Activated B cell treated with CpG ODN at 0.5 μM for 24 hours (primary cell): ENCODE measurements at places on chromosomes 3 and 15. TPM values are rescaled to one million over a fixed set of nuclear protein-coding genes. Genes with fewer than 3 reads are reported as not detected.

DNA sequence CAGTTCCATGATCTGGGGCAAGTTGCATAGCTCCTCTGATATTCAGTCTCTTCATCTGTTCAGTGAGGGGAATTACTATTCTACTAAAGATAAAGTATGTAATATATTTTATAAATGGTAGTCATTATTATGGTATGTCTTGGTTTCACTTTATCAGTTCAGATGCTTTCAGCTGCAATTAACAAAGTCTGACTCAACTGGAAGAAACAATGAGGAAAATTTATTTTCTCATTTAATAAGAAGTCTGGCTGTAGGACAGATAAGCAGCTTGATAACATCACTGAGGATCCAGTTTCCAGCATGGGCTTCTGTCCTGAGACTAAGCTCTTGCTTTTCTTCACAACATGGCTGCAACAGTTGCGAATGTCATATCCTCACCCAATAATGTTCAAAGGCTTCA is 354.3 kb upstream of the TRIM42 start:
- DNase-seq: no peak

- no peak for DNase-seq
Observed at GRCh38 chr3:132325103-132325606, 7.9 kb downstream of the ACP3 start.

GRCh38 chr3:42101481-42101880 is 10.3 kb downstream of the TRAK1 start:
- DNase-seq: no peak

GRCh38 chr3:105793040-105793439 is 75.8 kb downstream of the CBLB start:
- DNase-seq: no peak

- no peak for DNase-seq
Observed at GRCh38 chr15:88177451-88177850, 79.1 kb downstream of the NTRK3 start.

DNA sequence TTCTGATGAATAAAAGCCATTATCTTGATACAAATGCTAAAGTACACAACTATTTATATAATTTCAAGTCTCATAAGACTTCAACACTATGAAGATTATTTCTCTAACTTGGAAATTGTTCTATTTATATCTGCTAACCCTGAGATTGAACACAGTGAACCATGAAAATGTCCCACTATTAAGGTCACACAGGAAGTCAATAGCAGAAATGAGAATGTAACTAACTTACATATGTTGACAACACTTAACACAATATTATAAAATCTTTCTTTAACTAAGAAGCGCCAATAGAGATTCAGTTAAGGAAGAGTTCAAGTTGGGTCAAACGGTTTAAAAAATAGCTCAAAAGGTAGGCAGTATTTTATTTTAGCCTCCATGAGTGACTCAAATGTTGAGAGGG is 551.8 kb upstream of the CBLB start:
- DNase-seq: no peak

GRCh38 chr3:183619624-183620251 is 15.7 kb upstream of the KLHL24 start:
- DNase-seq: no peak

DNA sequence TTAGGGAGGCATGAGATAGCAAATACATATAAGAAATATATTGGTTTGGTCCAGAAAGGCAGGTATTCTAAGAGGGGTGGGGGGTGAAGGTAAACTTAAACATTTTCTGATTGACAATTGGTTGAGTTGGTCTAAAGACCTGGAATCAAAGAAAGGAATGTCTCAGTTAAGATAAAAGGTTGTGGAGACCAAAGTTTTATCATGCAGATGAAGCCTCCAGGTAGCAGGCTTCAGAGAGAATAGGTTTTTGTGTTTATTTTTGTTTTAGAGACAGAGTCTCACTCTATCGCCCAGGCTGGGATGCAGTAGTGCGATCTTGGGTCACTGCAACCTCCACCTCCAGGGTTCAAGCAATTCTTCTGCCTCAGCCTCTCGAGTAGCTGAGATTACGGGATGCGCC is 80.5 kb downstream of the NPAP1 start:
- DNase-seq: no peak

- no peak for DNase-seq
Observed at GRCh38 chr3:192887701-192888100, 30.0 kb downstream of the MB21D2 start.

SEMA6D gene
- total RNA-seq: not detected in 2 replicates

PIGX gene
- total RNA-seq: 18.0 and 21.8 TPM in 2 replicates

RMDN3 gene
- total RNA-seq: 25.5 and 25.6 TPM in 2 replicates

GALNT15 gene
- total RNA-seq: not detected in 2 replicates
